ENCODE measurements at places on chromosomes 5 and 9.

DNA sequence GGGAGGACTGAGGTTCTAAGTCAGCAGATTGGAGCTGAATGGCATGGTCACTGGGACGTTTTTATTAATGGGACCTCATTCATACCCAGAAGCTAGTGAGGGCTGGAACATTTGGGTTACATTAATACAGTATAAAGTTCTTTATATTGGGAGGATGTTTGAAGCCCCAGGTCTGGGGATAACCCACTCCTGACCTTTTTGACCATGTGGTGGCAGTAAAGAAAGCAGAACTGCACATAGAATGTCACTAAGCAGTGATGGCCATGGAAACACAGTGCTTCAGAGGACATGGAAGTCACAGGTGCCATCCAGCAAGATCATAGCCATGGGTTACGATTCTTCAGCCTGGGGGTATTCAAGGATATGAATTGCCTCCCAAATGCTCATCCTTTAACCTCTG is 176.0 kb downstream of the ATP10B start:
- DNase-seq: no peak

- no peak for DNase-seq
Observed at GRCh38 chr5:169521366-169521983, 62.1 kb upstream of the SPDL1 start.

DNA sequence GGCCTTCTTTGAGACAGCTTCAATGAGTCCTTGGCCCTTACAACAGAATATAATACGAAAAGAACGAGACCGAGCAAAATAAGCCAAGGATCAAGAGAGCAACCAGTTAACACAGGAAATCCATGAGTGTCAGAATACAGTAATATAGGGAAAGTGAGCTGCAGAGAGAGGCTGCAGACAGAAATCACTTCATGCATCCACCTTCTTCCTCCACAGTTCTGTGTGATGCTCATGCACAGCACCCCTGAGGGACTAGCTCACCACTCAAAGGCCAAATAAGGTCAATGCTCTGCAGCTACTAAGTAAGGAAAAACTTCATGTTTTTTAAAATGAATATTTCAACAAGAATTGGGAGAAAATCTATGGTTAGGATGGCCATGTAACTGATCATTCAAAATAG is 257.1 kb downstream of the MCTP1 start:
- DNase-seq: no peak

- DNase-seq: no peak
Observed at GRCh38 chr9:93296889-93297480, 113.0 kb downstream of the WNK2 start.

DNA sequence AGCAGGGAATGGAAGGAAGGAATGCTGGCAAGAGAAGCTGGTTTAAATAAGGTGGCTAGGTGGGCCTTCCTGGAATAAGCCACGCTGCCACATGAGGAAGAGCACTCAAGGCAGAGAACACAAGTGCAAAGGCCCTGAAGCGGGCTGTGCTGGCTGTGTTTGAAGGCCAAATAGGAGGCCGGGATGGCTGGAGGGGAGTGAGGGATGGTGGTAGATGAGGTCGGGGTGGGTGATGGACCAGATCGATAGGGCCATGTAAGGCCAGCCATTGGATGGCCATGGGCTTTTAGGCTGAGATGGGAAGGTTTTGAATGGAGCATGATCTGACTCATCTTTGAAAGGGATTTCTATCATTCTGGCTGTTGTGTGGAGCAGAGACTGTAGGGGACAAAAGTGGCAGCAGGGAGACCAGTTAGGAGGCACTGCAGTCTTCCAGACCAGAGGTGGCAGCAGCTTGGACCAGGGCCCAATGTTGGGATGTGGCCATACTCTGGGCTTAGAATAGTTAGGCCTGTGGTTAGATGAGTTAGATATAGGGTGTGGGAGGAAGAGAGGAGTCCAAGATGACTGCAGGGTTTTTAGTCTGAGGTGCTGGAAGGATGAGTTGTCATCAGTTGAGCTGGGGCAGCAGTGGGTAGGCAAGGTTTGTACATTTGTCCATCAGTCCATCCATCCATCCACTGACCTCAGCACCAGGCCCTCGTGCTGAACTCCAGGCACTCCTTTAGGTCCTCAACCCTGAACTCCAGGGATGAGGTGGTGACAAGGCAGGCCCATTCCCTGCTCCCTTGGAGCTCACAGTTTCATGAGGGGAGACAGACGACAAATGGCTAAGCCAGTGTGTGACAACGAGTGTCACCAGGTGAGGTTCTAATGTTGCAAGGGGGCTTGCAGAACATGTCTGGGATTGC is 30.3 kb downstream of the NDST1 start:
- DNase-seq: no peak

GRCh38 chr5:15594977-15595568 is 95.1 kb downstream of the FBXL7 start:
- DNase-seq: no peak

GRCh38 chr5:143559586-143560109 is 156.2 kb upstream of the NR3C1 start:
- DNase-seq: no peak

DNA sequence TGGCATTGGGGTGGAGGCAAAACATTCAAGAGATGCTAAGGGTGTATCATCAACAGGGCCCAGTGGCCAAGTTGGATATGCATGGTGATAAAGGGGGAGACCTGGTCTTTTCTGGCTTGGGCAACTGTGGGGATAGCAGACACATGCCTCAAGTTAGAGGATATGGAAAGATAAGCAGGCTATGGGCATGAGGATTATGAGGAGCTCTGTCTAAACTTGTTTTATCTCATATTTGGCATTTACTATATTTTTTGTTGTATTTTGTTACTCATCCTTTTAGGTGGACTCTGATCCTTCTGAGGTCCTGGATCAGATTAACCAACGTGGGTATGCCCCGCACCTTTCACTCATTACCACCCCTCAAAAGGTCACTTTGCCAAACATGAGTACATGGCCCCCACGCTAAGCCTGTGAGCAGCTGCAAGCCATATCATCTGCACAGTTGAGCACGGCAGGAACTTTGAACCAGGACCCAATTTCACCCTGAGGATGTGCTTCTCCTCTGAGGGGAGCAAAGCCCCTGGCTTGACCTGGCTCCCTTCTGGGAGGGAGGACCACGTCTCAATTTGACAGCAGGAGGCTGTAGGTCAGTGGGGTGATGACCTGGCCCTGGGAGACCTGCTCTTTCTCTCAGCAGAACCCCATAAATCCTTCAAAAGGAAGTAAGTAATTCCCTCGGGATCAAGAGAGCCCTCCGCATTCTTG is 71.1 kb upstream of the CD180 start:
- DNase-seq: no peak

- DNase-seq: no peak
Observed at GRCh38 chr5:96714951-96715451, 52.8 kb downstream of the CAST start.

DNA sequence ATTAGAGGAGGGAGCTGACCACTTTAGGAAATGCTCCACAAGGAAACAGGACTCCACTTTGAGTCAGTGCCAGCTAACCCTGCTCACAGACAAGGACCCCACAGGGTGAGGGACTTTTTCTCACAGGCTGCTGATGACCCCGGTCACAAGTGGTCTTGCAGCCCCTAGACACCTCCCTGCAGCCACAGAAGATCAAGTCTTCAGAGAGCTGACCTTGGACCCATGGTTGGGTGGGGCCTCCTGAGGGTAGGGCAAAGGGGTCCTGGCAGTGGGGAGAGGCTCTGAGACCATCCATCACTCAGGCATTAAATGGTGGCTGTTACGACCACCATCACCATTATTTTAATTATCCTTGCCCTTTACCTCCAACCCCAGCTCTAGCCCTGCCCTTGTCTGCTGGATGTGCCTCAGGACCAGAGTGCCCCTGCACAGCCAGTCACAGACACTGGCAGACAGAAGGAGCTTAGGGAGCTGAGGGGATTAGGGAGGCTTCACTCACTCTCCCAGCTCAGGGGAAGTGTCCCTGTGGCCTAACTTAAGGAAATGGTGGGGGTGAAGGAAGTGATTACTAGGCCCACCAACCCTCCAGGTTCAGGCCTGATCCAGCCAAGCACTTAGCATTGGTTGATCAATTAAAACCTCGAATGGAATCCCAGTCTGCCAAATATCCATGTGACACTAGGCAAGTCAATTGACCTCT is 1.6 kb downstream of the ACSL6 start:
- DNase-seq: no peak

DNA sequence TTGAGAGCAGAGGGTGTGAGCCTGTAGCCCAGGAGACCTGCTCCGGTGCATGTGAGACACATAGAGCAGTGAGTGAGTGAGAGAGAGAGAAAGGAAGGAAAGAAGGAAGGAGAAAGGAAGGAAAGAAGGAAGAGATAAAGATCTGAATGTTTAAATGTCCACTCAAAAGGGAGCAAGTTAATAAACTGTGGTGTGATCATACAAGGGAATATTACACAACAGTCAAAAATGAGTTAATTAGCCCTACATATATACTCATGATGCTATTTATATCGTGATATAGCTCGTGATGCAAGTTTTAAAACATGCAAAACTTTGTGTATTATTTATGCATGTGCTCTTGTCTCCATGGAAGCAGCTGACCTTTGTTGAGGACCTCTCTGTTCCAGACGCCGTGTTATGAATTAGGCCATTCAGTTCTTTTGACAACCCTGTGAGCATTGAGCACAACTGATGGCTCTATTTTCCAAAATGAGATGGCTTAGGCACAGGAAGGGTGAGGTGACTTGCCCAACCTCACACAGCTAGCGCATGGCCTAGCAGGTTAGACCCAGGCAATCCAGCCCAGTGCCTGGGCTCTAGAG is 70.6 kb downstream of the HMCN2 start:
- no peak for DNase-seq

DNA sequence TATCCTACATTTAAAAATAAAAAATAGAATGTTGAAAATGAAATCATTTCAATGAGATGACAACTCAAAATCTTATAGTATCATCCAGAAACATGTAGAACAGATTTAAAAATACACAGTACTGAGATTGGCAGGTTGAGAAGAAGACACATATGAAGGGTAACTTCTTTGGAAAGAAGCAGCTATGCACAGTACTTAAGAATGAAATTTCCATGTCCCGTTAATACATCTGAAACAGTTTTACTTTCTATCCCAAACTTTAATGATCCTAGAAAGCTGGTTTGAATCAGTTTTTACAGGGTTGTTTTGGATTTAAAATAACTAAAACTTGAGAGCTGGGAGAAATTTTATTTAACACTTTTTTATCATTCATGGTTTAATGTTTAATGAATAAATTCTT is 36.0 kb upstream of the ARRDC3 start:
- no peak for DNase-seq

DNA sequence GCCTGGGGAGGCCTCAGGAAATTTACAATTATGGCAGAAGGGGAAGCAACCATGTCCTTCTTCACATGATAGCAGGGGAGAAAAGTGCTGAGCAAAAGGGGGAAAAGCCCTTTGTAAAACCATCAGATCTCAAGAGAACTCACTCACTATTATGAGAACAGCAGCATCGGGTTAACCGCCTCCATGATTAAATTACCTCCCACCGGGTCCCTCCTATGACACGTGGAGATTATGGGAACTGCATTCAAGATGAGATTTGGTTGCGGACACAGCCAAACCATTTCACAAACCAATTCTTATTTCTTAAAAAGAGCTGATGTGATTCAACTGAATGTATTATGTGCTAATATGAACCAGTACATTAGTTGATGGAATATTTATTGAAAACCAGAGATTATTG is 63.9 kb downstream of the PARP8 start:
- DNase-seq: no peak

- no peak for DNase-seq
Observed at GRCh38 chr9:78074385-78075291, 43.0 kb upstream of the GNAQ start.

DNA sequence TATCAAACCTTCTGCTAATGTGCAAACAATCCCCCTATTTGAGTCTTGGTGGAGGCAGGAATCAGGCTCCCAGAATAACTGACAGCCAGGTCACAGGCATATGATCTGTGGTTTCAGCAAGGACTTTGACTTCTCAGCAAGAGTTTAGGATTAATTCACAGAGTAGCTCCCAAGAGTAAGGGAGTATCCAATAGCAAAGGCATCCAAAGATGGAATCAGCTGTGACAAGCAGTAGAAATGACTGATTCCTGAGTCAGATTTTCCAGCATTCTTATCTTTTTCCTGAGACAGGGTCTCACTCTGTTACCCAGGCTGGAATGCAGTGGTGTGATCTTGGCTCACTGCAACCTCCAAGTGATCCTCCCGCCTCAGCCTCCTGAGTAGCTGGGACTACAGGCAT is 108.3 kb downstream of the EPB41L4A start:
- no peak for DNase-seq

DNA sequence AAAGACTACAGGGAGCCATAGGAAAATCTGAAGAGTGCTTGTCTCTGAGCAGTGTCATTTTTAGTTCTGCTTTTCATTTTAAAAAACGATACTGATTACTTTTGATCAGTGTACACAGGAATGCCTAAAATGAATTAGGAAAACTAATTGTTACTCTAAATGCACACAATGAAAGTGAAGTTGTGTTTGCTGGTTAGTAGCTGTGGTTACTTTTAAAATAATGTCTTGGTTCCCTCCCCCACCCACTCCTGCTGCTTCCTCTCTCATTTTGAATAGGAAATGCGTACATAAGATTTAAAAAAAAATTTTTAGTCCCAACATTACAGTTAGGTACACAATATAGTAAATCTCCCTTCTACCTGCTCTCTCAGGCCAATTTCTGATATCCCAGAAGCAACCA is 47.5 kb upstream of the PLPP1 start:
- no peak for DNase-seq

DNA sequence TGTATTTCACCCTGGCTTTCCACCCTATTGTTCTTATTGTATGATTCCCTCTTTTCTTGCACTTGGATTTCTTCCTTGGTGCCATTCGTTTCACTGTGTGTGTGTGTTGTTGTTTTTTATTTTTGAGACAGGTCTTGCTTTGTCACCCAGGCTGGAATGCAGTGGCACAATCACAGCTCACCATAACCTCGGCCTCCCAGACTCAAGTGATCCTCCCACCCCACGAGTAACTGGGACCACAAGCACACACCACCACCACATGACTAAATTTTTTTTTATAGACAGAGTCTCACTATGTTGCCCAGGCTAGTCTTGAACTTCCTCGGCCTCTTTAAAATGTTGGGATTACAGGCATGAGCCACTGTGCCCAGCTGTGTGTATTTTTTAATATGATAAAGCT is 72.0 kb downstream of the MLLT3 start:
- no peak for DNase-seq

DNA sequence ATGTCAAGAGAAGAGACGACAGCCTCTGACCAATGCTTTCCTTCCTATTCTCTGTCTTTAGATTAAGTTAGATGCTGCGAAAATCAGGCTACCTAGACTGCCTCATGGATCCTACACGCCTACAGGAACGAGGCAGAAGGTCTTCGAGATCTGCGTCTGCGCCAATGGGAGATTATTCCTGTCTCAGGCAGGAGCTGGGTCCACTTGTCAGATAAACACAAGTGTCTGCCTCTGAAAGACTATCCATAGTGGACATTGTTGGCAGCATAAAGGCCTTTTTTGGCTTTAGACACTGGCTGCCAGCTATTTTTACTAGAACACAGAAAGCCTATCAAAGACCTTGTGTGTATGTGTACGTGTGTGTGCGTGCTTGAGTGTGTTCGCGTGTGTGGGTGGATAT is 90.9 kb upstream of the PPP1R2B start:
- no peak for DNase-seq

DNA sequence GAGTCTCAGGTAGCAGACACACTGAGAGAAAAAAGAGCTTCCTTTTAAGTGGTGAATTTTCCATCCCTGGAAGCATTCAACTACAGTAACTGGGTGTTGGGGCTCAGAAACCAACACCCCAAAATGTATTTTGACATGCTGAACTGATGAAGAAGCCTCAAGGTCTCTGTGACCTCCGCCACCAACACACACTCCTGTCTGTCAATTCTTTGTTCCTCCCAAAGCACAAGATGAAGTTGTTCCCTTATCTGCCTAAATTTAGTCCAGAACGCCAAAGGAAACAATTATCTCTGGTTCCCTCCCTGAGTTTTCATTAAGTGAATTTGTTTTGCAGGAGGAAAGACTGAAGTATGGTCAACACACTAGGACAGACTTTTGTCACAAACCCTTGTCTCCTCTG is 1.4 kb upstream of the CDKN2AIPNL start:
- DNase-seq: no peak

All from stimulated activated CD8-positive, alpha-beta memory T cell treated with anti-CD3 and anti-CD28 coated beads, Interleukin-2, amount 100 ng/mL, for 1 hour (primary cell).